ENCODE measurements at places on chromosomes 4 and X. TPM values are rescaled to one million over a fixed set of nuclear protein-coding genes. Genes with fewer than 3 reads are reported as not detected.

GRIA3 gene
- 7.9 TPM for total RNA-seq

TREX2 gene
- total RNA-seq, result 22.1 TPM

- no peak for DNase-seq
These were observed 47.9 kb upstream of the RPA4 start for GRCh38 chrX:96835660-96836289.

GRCh38 chr4:76434901-76435527 is at the start of gene SHROOM3:
Gene SHROOM3 (plus strand): TSS chr4:76435229. CDS start chr4:76436053, 824 bp downstream.
- DNase-seq, result no peak

DNA sequence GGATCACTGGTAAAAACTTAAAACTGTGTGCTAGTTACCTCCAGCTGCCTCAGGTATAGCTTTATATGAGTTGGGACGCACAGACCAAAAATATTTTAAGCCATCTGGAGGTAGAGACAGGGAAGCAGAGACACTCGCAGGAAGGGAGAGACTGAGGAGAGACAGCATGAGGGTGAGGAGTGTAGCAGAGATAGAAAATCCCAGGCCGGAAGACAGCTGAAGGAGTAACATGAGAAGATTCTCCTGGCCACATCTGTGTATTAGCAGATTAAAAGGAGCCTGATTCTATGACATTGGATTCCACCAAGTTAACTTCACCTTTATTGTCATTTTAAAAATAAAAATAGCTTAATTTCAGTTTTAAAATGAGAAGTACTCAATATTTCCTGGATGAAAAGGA is 84.3 kb downstream of the PDLIM5 start:
- DNase-seq, result no peak
